Esophagus squamous epithelium (tissue), 5 donors: ENCODE measurements at places on chromosomes 6 and 20. TPM values are rescaled to one million over a fixed set of nuclear protein-coding genes. Genes with fewer than 3 reads are reported as not detected.

GRCh38 chr20:57835074-57835452 is 125.2 kb upstream of the PMEPA1 start:
- H3K4me1 ChIP-seq, result no peaks in the 10 kb centered on the region
- H3K4me3 ChIP-seq, result no peak overlapping the region
- H3K36me3 ChIP-seq, result no peaks in the 10 kb centered on the region
- H3K27me3 ChIP-seq, result peaks cover 18% of the 10 kb centered on the region

DNA sequence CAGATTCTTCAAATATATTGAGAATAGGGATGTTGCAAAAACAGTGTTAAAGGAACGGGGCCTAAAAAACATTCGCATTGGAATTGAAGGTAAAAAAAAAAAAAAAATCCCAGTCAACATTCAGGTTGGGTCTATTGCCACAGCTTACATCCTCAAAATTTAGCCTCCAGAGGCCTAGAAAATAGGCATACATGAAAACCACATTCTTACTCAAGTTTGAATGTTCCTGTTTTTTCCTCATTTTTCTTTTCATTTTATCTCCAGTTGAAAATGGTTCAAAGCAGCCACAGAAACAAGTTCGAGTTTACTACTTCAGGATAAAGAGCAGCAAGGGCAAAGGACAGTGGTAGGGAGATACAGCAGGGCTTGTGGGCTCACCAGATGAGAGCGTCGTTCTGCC is 41.9 kb downstream of the KCTD20 start:
- H3K4me1 ChIP-seq, result peaks cover 11% of the 10 kb centered on the region
- no peak for DNase-seq
- no peaks in the 10 kb centered on the region for H3K27me3 ChIP-seq
- peaks cover 14% of the 10 kb centered on the region for H3K36me3 ChIP-seq
- H3K4me3 ChIP-seq, result no peak overlapping the region
- no peak overlapping the region for H3K27ac ChIP-seq

- no peak overlapping the region for H3K27ac ChIP-seq
- H3K4me1 ChIP-seq, result no peaks in the 10 kb centered on the region
- H3K36me3 ChIP-seq, result no peaks in the 10 kb centered on the region
- DNase-seq, result no peak
Observed at GRCh38 chr6:63862486-63863198, 227.0 kb downstream of the PHF3 start.

GRCh38 chr6:107447663-107448216 is 11.6 kb downstream of the PDSS2 start:
- DNase-seq, result no peak
- H3K36me3 ChIP-seq, result no peaks in the 10 kb centered on the region
- H3K27me3 ChIP-seq, result no peaks in the 10 kb centered on the region
- H3K27ac ChIP-seq, result no peak overlapping the region
- no peaks in the 10 kb centered on the region for H3K4me1 ChIP-seq
- no peak overlapping the region for H3K4me3 ChIP-seq

DNA sequence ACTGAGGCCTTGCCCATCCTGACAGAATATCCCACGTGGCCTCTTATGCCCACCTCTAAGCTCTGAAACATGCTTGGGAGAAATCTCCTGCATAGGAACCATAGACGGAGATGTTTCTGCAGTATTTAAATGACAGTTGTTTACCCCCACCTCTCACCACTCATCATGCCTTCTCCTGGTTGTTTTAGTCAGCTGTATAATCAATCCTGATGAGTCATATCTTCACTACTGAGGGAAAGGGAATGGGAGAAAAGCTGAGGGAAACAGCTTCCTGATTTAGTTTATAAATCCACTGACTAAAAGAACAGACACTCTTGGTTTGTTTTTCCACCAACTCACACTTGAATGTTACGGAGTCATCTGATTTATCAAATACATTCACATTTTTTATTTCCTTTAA is 113.2 kb upstream of the TENT5A start:
- H3K27ac ChIP-seq, result no peak overlapping the region
- no peaks in the 10 kb centered on the region for H3K36me3 ChIP-seq
- no peaks in the 10 kb centered on the region for H3K27me3 ChIP-seq

DNA sequence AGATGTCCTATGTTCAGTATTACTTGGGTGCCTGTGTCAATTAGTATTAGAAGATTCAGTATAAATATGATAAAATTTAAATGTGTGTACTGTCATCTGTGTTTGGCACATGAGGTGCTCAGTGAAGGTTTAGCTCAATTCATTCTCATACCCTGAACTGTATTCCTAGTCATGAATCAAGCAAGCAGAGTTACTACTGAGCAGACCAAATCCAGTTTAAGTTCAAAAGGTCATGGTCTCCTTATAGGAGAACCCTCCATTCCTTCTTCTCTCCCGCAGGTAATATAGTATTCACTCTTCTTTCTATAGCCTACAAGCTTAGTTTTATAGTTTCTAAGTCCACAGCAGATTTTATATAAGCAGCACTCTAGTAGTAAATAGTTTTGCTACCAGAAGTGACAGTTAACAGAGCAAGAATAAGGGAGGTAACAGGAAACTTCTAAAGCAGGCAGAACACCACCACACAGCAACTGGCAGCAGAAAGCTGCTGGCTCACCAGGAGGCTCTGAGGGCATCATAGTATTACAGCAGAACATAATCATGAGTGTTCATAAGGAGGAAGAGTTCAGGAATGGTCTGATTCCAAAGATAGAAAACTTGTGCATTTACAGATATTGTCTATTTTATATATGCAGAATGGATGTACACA is 133.2 kb downstream of the SLC16A10 start:
- no peaks in the 10 kb centered on the region for H3K4me1 ChIP-seq
- H3K27ac ChIP-seq, result no peak overlapping the region
- no peak overlapping the region for H3K4me3 ChIP-seq
- no peak for DNase-seq
- H3K27me3 ChIP-seq, result no peaks in the 10 kb centered on the region

- H3K4me3 ChIP-seq, result no peak overlapping the region
- no peak for DNase-seq
- no peaks in the 10 kb centered on the region for H3K27me3 ChIP-seq
- H3K27ac ChIP-seq, result no peak overlapping the region
- H3K36me3 ChIP-seq, result no peaks in the 10 kb centered on the region
Observed at GRCh38 chr20:59055302-59055701, 12.7 kb upstream of the PRELID3B start.

DNA sequence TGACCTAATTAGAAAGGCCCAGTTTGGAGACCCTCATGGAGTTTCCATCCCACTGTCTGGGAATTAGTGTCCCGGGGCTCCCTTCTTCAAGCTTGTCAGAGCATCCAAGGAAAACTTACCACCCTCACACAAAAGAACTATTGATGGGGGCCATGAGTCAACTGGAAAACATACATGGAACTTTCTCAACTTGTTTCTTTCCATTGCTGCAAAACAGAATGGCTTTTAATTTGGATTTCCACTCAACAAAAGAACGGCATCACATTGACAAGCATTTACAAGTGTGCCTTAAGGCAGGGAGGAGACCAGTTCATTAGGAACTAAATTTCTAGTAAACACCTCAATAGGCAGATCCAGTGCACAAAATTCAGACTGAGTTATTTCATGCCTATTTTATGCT is 289.1 kb upstream of the PREP start:
- peaks cover 17% of the 10 kb centered on the region for H3K4me1 ChIP-seq
- H3K27me3 ChIP-seq, result no peaks in the 10 kb centered on the region
- H3K27ac ChIP-seq, result no peak overlapping the region
- H3K4me3 ChIP-seq, result no peak overlapping the region

DNA sequence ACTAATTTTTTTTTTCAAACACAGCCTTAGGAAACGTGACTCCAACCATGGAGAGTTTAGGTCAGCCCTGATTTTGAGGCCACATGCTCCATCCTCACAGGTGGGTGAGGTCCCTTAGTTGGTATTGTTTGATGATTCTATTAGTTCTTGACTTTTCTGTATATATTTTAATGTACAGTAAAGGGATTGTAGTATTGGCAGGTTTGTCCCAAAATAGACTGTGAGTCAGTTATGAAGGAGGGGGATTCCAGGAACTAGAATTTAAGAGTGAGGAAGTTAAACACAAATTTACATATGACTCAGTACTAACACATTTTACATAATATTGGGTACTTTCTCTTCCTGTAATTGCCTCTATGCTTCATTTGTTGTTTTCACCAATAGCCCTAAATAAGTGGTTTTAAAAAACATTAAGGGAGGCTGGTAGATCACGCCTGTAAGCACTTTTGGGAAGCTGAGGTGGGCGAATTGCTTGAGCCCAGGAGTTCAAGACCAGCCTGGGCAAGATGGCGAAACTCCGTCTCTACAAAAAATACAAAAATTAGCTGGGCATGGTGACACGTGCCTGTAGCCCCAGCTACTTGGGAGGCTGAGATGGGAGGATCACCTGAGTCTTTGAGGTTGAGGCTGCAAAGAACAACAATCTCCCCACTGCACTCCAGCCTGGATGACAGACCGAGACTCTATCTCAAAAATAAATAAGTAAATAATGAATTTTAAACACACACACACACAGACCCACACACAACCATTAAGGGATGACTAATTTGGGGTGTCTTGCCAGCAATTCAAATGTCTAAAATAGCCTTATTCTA is 81.8 kb downstream of the SGK1 start:
- H3K36me3 ChIP-seq, result no peaks in the 10 kb centered on the region
- DNase-seq, result no peak
- H3K27me3 ChIP-seq, result no peaks in the 10 kb centered on the region
- peak overlapping the region; percentile 51 for H3K27ac ChIP-seq
- H3K4me1 ChIP-seq, result peaks cover 26% of the 10 kb centered on the region

DNA sequence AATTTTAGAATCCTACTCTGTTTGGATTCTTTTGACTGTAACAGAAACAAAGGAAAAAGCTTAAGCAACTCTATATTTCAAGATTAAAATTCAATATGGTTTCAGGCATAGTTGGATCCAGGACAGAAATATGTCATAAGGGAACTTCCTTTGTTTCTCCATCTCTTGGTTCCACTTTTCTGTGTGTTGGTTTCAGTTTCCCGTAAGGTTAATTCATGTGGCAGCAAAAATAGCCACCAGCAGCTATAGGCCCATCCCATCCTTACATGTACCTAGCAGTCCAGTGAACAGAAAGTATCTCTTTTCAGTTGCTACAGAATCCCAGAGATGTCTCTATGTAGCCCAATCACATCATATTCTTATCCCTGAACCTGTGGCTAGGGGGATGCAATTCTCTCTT is 8.8 kb upstream of the FAM8A1 start:
- no peak for DNase-seq
- H3K36me3 ChIP-seq, result no peaks in the 10 kb centered on the region
- H3K27ac ChIP-seq, result no peak overlapping the region
- H3K4me1 ChIP-seq, result no peaks in the 10 kb centered on the region
- H3K4me3 ChIP-seq, result no peak overlapping the region

TUBB1 gene
- not detected for total RNA-seq

GRIK2 gene
- not detected for total RNA-seq

COL9A3 gene
- total RNA-seq, result not detected

BPIFB1 gene
- 0.38 TPM for total RNA-seq

RNF182 gene
- total RNA-seq, result not detected

MCM9 gene
- total RNA-seq, result 22.3 TPM
